ENCODE measurements at places on chromosomes 1 and 21.

GRCh38 chr1:66380452-66381212, 153.3 kb upstream of the SGIP1 start:
- H3K4me3 ChIP-seq = no peak overlapping the region

DNA sequence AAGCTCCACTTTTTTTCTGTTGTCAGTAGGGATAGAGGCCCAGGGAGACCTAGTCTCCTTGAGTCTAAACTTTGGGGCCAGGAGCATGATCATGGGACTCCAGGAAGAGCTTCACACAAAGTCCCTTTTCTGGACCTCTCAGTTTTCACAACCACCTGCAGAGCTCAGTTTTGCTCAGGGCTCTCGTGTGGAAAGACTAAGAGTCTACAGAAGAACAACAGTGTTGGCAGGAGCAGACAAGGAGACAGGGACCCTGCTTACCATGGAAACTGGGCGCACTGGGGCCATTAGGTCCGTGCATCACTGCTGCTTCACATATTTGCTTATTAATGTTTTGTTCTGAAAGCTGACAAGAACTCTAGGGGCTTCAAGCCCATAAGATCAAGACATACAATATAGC, 63.9 kb upstream of the HSD17B7 start:
- H3K27ac ChIP-seq = no peak overlapping the region
- no peak overlapping the region for H3K4me3 ChIP-seq
- peaks cover 2% of the 10 kb centered on the region for H3K4me1 ChIP-seq
- H3K36me3 ChIP-seq = no peaks in the 10 kb centered on the region
- DNase-seq = no peak
- H3K27me3 ChIP-seq = no peaks in the 10 kb centered on the region

DNA sequence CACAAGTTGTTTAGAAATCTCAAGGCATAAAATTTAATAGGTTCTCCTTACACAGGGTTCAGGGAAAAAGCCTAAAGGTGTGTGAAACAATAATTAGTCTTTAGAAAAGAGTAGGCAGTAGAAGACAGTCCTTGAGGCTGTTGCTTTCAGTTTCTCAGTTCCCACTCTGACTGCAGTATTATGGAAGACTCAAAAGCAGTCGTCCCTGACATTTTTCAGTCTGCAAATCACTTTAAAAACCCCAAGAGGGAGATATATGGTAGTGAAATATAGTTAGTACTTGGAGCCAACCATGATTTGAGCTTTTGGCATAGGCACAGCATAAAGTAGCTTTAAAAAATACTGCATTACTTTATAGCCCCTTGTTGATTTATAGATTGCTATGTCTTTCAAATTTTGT, 299.7 kb downstream of the OLFM3 start:
- DNase-seq = no peak
- no peaks in the 10 kb centered on the region for H3K36me3 ChIP-seq
- no peaks in the 10 kb centered on the region for H3K4me1 ChIP-seq
- H3K27me3 ChIP-seq = no peaks in the 10 kb centered on the region
- H3K4me3 ChIP-seq = no peak overlapping the region

DNA sequence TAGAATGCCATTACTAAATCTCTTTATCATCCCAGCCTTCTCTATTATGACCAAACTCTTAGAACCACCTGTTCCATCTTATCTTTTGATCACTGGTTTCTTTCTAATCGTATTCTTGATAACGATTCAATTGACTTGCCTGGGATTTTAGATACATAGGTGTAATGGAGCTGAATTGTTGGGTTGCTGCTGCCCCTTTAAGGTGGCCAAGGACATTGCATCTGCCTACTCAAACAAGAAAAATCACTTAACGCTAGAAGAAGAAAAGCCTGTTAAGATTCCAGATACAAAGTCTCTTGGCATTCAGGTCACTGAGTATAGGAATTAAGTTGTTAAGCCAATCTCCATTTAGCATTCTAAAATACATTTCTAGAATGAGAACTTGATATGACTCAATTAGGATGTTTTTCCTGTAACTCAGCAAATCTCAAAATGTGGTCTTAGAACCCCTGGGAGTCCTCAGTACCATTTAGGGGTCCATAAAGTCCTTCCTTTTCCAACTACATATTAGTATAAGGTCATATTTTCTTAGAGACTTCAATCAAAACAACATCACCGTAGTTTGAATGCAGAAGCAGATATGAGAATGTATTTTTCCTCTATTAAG, 12.4 kb downstream of the NEXN start:
- DNase-seq = peak; percentile 33
- H3K4me3 ChIP-seq = no peak overlapping the region
- no peaks in the 10 kb centered on the region for H3K36me3 ChIP-seq
- H3K27ac ChIP-seq = no peak overlapping the region
